ENCODE measurements at places on chromosomes 6 and 20.

GRCh38 chr6:26483727-26484126 lies 16.4 kb upstream of the BTN1A1 start:
- DNase-seq, result no peak

- no peak for DNase-seq
Observed at GRCh38 chr6:104969108-104969507, 12.2 kb downstream of the LIN28B start.

DNA sequence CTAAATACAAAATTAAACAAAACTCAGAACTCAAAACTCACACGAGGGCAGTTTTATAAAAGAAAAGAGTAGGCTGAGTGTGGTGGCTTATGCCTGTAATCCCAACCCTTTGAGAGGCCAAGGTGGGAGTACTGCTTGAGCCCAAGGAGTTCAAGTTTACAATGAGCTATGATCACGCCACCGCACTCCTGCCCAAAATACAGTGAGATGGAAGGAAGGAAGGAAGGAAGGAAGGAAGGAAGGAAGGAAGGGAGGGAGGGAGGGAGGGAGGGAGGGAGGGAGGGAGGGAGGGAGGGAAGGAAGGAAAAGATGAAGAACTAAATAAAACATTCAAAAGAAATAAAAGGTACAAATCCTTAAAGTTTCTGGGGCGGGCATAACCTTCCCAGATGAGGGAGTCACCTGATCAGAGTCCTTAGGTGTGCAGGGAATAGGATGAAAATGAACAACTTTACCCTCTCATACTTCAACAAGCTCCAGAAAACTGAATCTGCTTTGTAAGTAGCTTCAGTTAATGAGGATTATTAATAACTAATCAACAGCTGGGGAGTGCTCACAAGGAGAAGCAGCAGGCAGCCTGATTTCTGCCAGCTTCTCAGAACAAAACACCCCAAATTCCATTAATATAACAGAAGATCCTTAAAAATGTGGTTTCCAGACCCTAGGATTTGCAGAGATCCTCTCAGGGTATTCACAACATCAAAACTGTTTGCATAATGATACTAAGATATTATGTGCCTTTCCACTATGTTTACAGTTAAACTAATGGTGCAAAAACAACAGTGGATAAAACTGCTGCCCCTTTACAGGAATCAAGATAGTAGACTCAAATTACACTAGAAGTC lies 21.8 kb downstream of the LMBRD1 start:
- DNase-seq, result no peak

DNA sequence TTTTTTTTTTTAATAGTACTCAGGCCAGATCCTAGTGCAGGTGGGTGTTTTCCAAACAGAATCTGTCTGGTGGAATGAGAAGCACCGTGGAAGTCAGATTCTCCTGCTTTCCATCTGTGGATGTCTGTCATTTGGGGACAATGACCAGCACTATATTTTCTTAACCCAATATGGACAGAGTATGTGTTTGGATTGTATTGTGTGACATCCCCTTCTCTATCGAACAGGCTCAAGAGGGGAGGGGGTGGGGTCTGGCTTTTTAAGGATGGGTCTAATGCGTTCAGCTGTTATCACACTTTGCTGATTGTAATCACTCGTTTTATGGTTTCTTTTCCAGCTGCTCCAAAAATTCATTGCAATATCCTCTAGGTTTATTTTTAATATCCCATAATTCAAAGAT lies 197.5 kb upstream of the CEP162 start:
- no peak for DNase-seq

GRCh38 chr6:2684103-2684749 lies 66.5 kb downstream of the MYLK4 start:
- DNase-seq, result no peak

DNA sequence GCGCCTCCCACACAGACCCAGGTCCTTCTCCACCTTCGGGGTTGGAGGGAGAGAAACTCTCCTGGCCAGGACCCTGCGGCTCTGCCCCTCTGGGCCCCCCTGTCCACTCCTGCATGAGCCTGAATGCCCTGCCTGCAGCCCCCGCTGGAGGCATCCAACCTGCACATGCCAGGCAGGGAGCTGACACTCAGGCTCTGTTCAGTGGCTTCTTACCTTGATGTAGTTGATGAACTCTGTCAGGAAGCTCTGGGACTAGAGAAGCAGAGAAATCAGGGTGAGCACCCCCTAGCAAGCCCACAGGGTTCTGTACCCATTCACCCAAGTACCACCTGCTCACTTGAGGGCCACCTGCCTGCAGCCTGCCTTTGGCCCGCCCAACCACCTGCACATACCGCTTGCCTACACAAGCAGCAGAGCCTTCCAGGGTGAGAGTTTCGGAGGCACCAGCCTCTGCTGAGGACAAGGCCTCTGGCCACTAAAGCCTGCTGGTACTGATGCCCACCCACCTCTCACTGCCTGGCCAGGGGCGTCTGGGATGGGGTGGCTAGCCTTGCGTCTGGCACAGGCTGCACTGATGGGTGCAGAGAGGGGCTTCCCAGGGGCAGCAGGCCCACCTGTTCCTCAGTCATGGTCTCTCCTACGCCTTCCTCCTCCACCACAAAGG lies 9.7 kb downstream of the DDRGK1 start:
- no peak for DNase-seq

DNA sequence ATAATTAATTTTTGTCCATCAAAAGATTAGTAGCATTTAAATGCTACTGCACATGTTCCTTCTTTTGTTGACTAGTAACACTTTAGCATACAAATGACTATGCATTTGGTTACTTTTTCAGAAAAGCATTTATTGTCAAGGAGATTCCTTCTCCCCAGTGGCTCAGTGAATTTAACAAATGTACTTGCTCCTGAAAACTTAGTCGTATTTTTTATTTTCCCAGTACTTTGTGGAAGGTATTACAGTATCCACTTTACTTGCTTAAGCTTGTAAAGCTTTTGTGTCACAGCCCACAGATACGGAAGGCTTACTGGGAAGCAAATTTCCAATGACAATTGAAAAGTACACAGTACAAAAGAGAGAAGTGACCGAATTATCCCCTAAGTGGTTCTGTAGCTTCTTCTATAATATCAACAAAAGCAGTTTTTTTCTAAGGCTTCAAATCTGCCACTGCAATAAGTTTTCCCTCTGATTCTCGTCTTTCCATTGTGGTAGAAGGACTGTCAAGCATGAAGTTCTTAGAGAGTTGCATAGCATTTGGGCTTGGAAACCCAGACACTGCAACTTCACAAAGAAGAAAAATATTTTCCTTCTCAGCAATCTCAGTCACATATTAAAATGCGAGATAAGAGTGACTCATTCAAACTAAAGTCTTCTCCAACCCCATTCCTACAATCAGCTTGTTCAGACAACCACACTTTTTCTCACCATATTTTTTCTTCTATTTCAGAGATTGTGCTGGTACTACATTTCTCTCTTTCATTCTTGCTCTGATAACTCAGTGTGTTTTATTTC lies 431.2 kb downstream of the GRIK2 start:
- DNase-seq, result no peak

GRCh38 chr20:3744806-3745685 lies 12.6 kb downstream of the HSPA12B start:
- peak; percentile 73 for DNase-seq

- DNase-seq, result no peak
Observed at GRCh38 chr6:163404825-163405265, 9.7 kb upstream of the QKI start.

DNA sequence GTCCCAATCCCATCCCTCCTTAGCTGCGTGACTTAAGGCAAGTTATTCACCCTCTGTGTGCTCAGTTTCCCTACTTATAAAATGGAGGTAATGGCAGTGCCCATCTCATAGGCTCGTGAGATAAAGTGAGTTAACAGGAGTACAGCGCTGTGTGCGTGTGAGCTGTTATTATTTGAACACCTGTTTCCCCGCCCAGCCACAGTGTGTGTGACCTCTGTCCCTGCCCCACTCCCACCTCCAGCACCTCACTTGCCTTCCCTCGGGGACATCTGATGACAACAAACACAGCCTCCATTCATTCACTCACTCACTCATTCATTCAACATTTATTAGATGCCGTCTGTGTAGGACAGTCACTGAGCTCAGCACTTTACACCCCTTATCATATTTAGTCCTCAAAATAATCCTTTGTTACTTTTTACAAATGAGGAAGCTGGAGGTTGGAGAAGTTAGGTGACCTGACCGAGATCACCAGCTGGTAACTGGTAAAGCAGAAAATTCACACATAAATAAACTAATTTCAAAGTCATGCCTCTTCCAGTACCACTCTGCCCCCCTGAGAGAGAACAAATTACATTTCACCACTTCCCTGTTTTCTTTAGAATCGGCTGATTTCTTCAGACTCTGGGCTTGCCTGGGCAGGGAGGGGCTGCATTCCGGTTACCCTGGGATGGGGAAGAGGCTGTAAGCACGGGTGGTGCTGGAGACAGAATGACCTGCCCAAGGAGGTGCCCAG lies 58.6 kb downstream of the CPNE5 start:
- no peak for DNase-seq

GRCh38 chr6:52726741-52727535 lies 36.3 kb downstream of the GSTA2 start:
- DNase-seq, result no peak

DNA sequence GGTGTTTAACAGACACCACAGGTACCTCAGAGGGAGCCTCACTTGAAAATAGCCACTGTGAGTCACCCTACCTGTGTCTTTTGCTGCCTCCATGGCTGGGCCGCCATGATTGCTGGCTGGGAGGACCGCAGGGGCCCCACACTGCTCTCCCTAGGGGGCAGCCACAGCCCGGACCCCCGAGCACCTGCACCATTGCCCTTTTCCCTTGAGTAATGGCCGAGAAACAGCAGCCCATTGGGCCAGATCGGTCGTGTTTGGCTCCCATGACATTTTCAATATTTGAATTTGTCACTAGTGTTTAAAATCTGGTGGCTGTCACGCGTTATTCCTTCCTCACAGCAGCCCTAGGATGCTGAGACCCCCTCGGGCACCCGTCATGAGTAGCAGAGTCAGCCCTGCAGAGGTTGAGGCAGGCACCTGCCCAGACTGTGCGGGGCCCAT lies 6.7 kb downstream of the ZBP1 start:
- no peak for DNase-seq

DNA sequence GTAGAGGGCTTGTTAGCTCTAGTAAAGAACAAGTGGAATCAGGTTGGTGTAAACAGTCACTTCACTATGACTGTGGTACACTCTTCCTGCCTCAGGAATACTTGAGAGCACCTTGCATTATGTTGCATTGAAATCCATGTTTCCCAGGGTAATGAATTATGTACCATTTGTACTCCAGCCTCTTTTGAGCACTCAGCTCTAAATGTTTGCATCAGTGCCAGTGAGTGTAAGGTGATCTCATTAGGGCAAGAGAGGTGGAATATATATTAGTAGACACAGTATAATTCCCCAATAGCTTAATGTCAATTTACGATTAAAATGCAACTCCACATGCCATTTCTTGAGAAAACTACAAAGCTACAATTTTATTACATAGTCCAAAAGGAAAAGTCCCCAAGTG lies 319.6 kb upstream of the POU3F2 start:
- no peak for DNase-seq

GRCh38 chr20:48718786-48719578 lies 108.8 kb downstream of the PREX1 start:
- peak; percentile 69 for DNase-seq

DNA sequence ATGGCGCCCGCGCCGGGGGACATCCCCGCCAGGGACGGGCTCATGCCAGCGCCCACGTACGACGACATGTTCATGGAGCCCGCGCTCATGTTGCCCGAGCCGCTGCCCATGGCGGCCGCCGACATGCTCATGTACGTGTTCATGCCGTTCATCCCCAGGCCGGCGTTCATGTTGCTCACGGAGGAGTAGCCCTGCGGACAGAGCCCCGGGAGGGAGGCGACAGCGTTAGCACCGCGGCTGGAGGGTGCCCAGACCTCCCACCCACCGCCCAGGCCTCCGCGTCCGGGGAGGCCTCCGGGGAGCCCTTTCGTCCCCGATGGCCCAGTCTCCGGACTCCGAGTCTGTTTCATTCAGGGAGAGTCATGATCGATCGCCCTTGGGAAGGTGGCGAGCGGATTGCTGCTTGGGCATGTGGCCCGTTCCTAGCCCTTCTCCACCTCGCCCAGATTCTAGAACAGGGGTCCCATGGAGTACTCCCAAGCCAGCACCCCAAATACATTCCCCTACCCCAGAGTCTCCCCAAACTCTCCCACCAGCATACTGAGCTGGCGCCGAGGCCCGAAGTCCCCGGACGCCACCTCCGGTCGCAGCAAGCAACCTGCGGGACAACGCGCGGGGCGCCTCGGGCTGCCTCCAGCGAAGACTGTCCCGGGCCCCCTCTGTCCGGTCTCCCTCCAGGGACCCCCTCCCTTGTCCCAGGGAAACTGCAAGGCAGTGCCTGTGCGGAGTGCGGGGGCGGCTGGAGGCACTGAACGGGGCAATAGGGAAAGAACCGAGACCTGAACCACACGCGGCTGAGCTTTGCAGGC lies 1.2 kb downstream of the FOXA2 start:
- no peak for DNase-seq

DNA sequence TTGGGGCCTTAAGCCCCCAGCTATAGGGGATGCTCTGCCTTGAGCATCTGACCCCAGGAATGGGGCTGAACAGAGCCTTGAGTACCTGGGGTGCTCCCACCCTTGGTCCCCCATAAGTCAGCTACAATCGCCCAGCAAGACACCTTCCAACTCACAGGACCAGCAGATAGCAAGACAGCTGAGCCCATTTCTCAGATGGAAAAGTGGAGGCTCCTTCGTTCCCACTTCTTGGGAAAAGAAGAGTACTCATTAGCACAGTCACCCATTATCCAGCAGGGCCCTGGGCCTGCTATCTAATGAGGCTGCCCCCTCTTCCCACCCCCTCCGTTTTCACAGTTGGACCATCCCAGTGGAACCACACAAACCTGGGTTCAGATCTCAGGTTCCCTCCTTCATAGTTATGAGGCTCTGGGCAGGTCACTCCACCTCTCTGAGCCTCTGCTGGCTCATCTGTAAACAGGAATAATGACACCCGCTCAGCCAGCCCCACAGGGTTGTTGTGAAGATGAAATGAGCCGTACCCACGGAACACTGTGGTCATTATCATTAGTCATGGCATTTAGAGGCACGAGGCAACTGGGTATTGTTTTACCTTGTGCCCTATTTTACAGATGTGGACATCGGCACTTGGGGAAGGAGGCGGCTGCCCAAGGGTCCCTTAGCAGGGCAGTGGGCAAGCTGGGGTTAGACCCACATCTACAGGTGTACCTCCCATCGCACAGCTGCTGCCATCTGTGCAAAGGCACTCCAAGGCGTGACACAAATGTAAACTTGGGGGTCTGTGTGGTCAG lies 4.5 kb downstream of the LPIN3 start:
- no peak for DNase-seq

- DNase-seq, result no peak
Observed at GRCh38 chr6:34510299-34510698, 44.4 kb downstream of the PACSIN1 start.

GRCh38 chr6:151763938-151764680 lies 43.4 kb upstream of the ESR1 start:
- DNase-seq, result peak; percentile 39

Data from stimulated activated naive CD8-positive, alpha-beta T cell treated with anti-CD3 and anti-CD28 coated beads, Interleukin-15, amount 100 ng/mL, for 72 hours (primary cell).